Activated T-helper 17 cell treated with anti-CD3 and anti-CD28 coated beads, Interleukin-2, amount 50 U/mL, for 72 hours (primary cell): ENCODE measurements at places on chromosomes 2 and 18.
A peak's percentile ranks its signal among the peaks of the same experiment; 100 is the strongest.

- no peak for ATAC-seq
- H3K4me3 ChIP-seq, result peak overlapping the region; percentile 78
- no peaks in the 10 kb centered on the region for H3K36me3 ChIP-seq
Measured at GRCh38 chr2:170771421-170771937, 1.3 kb downstream of the ERICH2 start.

DNA sequence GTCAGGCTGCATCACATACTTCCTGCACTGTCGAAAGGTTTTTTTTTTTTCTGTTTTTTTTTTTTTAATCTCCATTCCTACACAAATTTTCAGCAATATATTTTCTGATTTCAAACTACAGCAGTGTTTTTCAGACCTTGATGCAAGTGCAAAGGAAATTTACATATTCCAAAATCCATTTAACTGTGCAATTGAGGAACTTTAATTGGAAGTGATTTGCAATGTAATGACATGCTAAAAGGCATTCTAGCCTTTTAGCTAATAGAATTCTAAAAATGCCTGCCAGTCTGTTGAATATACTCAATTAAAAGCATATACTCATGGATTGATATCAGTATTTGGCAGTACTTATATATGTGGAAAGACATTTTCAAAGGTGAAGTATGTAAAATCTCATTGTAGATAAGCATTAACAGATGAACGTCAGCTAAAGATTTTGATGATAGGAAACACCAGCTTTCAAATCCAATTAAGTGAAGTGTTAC lies 210.5 kb downstream of the OTX1 start:
- H3K27ac ChIP-seq, result no peak overlapping the region
- H3K36me3 ChIP-seq, result no peaks in the 10 kb centered on the region
- H3K27me3 ChIP-seq, result no peaks in the 10 kb centered on the region
- no peak overlapping the region for H3K4me3 ChIP-seq

DNA sequence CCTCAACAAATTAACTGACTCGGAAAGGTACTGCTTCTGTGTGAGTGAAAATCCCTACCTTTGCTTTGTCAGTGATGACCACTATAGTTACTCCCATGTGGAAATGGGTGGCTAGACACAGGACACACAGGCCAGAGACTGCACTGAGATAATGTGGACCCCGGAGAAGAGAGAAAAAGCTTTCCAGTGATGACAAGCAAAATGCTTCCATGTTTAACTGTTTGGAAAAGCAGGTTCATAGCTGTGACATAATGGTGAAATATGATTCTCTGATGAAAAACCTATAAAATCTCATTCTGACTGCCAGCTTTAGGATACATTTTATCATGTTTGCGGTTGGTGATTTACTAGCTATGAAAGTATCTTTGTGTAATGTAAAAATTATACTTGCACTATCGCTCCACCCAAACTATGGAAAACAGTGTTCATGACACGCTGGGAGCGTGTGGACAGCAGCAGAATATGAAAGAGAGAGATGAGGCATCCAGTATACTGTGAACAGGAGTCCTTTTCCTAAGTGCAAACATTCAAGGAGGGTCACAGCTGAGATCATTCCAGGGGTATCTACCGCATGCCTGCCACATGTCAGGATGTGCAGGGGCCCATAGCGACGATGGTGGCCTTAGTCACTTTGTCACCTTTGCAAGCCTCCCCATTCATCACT lies 782.7 kb upstream of the SOX11 start:
- H3K27ac ChIP-seq, result no peak overlapping the region
- no peak for ATAC-seq
- no peaks in the 10 kb centered on the region for H3K4me1 ChIP-seq
- no peaks in the 10 kb centered on the region for H3K27me3 ChIP-seq
- no peaks in the 10 kb centered on the region for H3K36me3 ChIP-seq

DNA sequence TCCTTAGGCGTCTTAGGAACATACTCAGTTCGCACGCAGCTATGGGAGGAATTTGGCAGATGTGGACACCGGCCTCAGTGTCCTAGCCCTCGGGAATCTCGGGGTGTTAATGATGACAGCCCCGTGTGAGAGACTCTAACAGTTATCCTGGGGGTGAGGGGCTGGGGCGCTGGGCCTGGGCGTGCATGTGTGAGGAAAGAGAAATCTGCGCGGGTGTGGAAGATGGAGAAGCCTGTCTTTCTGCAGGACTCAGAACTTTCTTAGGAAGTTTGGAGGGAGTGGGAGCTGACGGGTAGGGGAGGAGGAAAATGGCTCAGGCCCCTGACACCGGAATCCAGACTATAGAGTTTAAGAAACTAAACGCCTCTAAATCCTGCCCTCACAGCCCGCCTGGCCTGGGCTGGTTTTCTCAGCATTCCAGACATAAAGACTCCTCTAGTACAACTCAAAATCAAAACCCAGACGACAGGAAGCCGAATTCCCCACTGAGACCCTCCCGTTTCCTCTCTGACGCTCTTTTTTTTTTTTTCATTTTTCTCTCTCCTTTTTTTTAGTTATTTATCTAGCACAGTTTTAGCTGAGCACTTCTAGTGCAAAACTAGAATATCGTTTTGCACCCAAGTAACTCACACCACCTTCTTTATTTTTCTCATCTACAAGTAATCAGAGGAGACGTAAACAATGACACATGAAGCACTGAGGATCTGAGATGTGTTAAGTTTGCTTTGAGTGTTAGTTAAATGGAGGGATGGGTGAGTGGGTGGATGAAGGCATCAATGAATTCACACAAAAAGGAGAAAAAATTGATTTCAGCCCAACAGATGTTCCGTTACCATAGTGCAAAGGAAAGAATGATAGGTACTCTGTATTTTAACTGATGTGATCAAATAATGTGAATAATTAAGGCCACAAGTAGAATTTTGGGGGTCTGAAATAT lies 1.2 kb upstream of the HAAO start:
- H3K27ac ChIP-seq, result no peak overlapping the region
- no peak for ATAC-seq
- H3K27me3 ChIP-seq, result peaks cover 45% of the 10 kb centered on the region

DNA sequence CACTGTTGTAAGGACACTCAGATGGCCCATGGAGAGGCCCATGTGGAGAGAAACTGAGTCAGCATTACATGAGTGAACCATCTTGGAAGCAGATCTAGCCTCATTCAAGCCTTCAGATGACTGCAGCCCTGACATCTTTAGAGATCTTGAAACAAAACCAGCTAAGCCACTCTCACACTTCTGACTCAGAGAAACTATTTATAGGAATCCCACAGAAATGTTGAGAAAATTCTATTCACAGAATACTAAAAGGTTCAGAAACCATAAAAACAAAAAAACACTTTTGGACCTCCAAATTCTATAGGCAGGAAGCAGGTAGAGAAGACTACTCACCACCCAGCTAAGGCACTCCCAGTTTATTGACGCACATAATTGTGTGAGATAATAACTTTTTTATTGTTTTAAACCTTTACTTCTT lies 8.7 kb downstream of the TMEM169 start:
- H3K4me1 ChIP-seq, result peaks cover 14% of the 10 kb centered on the region
- peak; percentile 94 for ATAC-seq
- no peaks in the 10 kb centered on the region for H3K27me3 ChIP-seq
- H3K4me3 ChIP-seq, result peak overlapping the region; percentile 36
- H3K36me3 ChIP-seq, result no peaks in the 10 kb centered on the region

DNA sequence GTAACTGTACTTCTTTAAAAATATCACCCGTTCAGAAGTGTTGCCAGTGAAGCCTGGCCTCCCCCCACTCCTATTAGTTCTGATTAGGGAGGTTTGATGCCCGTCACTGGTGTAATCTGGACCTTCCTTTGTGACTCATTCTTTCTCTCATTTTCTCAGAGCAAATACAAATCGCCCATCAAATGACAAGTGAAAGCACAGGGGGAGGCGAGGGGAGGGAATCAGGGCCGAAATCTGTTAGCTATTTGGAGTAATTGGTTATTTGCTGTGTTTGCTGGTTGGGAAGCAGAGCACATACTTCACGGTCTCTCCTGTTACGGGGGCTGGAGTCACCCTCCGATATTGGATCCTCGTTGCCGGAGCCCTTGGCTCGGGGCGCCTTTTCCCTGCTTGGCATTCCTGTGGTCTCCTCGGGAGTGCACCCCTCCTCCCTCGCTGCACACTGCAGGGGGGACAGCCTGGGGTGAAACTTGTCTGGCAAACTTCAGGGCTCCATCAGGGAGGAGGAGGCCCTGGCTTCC lies 178.1 kb downstream of the DYSF start:
- no peak overlapping the region for H3K27ac ChIP-seq
- H3K36me3 ChIP-seq, result no peaks in the 10 kb centered on the region
- no peaks in the 10 kb centered on the region for H3K4me1 ChIP-seq

GRCh38 chr18:78975699-78976335 lies 3.8 kb upstream of the SALL3 start:
- H3K4me1 ChIP-seq, result peaks cover 6% of the 10 kb centered on the region
- H3K4me3 ChIP-seq, result no peak overlapping the region
- H3K36me3 ChIP-seq, result peaks cover 15% of the 10 kb centered on the region
- H3K27ac ChIP-seq, result no peak overlapping the region
- H3K27me3 ChIP-seq, result peaks cover 54% of the 10 kb centered on the region

- no peaks in the 10 kb centered on the region for H3K36me3 ChIP-seq
- no peaks in the 10 kb centered on the region for H3K4me1 ChIP-seq
- H3K4me3 ChIP-seq, result no peak overlapping the region
- no peak for ATAC-seq
- no peak overlapping the region for H3K27ac ChIP-seq
Measured at GRCh38 chr18:57059366-57059765, 87.5 kb upstream of the BOD1L2 start.

DNA sequence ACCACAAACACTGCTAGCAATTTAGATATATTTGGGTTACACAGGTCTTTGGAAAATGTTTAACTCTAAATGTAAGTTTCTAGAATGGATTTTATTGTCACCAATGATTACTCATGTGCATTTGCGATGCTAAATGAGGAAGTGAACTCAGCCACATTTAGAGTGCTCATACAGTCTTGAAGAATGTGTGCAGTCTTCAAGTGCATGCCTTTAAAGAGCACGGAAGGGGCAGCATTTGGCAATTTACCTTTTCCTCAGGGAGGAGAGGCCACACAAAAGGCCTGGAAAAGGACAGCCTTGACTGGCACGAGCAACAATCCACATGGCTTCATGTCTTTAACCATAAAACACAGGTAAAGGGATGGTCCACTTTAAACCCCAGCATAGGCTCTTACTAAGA lies 78.5 kb upstream of the STK17B start:
- H3K27ac ChIP-seq, result no peak overlapping the region
- H3K36me3 ChIP-seq, result peaks cover 4% of the 10 kb centered on the region
- H3K4me1 ChIP-seq, result peaks cover 61% of the 10 kb centered on the region

DNA sequence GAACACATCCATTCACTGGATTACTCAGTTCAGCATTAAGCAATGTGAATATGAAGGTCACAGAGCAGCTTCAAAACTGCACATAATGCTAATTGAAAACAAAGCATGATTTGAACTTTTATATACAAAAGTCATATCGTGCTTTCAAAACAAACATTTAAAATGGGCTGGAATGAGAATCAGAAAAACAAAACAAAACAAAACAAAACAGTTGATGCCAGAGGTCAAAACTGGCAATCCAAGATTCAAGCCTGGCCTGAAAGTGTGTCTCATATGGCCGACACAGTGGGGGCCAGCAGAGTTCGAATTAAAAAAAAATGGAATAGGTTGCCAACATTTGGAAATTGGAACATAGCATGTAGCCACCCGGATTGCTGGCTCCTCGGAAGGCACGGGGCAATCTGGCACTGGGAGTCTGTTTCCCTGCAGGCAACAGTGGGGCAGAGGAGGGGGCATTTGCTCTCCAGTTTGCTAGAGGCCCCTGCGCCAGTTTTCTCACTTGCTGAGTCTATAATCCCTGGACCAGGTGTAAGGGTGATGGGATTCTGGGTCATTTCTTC lies 294.4 kb downstream of the ZNF521 start:
- ATAC-seq, result no peak
- no peak overlapping the region for H3K4me3 ChIP-seq
- H3K27me3 ChIP-seq, result no peaks in the 10 kb centered on the region
- H3K27ac ChIP-seq, result no peak overlapping the region
- H3K4me1 ChIP-seq, result no peaks in the 10 kb centered on the region

DNA sequence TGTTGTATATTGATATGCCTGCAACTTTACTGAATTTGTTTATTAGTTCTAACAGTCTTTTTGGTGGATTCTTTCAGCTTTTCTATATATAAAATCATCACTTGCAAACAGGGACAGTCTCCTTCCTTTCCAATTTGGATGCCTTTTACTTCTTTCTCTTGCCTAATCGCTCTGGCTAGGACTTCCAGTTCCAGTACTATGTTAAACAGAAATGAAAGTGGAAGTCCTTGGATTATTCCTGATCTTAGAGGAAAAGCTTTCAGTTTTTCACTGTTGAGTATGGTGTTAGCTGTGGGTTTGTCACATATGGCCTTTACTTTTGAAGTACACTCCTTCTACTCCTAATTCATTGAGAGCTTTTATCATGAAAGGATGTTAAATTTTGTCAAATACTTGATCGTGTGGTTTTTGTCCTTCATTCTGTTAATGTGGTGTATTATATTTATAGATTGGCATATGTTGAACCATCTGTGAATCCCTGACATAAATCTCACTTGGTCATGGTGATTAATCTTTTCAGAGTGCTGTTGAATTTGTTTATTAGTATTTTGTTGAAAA lies 52.9 kb downstream of the REL start:
- ATAC-seq, result no peak
- no peak overlapping the region for H3K4me3 ChIP-seq
- no peak overlapping the region for H3K27ac ChIP-seq
- H3K4me1 ChIP-seq, result peaks cover 24% of the 10 kb centered on the region
- no peaks in the 10 kb centered on the region for H3K27me3 ChIP-seq

- no peaks in the 10 kb centered on the region for H3K27me3 ChIP-seq
- H3K4me1 ChIP-seq, result no peaks in the 10 kb centered on the region
- no peak for ATAC-seq
- H3K4me3 ChIP-seq, result no peak overlapping the region
- no peaks in the 10 kb centered on the region for H3K36me3 ChIP-seq
Measured at GRCh38 chr2:67108231-67108630, 288.9 kb upstream of the ETAA1 start.

DNA sequence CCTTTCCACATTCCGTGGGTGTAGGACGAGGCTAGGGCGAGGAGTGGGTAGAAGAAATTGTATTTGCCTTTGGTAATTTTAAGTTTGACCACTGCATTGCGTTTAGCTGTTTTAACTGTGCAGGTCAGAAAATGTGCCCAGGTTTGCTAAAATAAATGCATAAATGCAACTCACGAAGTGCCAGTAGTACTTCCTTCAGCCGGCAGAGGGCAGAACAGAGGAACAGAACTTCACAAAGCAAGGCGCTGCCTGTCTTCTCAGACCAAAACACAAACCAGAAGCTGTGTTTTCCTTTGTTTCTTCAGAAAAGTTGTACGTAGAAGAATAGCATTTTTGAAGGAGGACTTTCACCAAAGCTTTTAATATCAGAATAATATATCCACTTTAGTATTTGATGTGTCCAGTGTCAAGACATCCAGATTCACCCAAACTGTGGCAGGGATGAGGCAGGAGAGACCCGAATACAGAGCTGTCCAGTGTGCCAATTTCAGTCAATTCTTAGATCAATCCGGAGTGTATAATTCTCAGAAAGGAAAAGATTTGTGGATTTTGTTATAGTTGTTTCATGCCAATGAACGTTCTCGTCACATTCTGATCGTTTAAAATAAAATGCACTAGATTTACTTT lies 348.6 kb downstream of the DLGAP1 start:
- H3K27me3 ChIP-seq, result peaks cover 3% of the 10 kb centered on the region
- H3K36me3 ChIP-seq, result no peaks in the 10 kb centered on the region
- H3K27ac ChIP-seq, result no peak overlapping the region
- no peak overlapping the region for H3K4me3 ChIP-seq
- H3K4me1 ChIP-seq, result no peaks in the 10 kb centered on the region

- H3K27me3 ChIP-seq, result no peaks in the 10 kb centered on the region
- no peaks in the 10 kb centered on the region for H3K36me3 ChIP-seq
- H3K4me1 ChIP-seq, result peaks cover 3% of the 10 kb centered on the region
Measured at GRCh38 chr18:48994044-48994651, 43.4 kb upstream of the SMAD7 start.
